Sciatic nerve (tissue), 2 donors: ENCODE measurements at places on chromosomes 1 and 21. TPM values are rescaled to one million over a fixed set of nuclear protein-coding genes. Genes with fewer than 3 reads are reported as not detected.

Gene BECN2
- not detected for total RNA-seq

Gene TNNI3K
- 9.6 TPM for total RNA-seq

Gene HSD3B1
- total RNA-seq, result not detected

Gene ALPL
- total RNA-seq, result 14.6 TPM
